ENCODE measurements at places on chromosomes 5 and 9. TPM values are rescaled to one million over a fixed set of nuclear protein-coding genes. Genes with fewer than 3 reads are reported as not detected.

FAM13B gene
- polyA plus RNA-seq, result 18.3 TPM

CEP72 gene
- 3.7 TPM for polyA plus RNA-seq

FOXD4L5 gene
- polyA plus RNA-seq, result not detected

FAM153A gene
- not detected for polyA plus RNA-seq

DOK3 gene
- not detected for polyA plus RNA-seq

BNC2 gene
- not detected for polyA plus RNA-seq

LCN12 gene
- not detected for polyA plus RNA-seq

WHRN gene
- polyA plus RNA-seq, result 1.5 TPM

EIF4E1B gene
- not detected for polyA plus RNA-seq

CDX1 gene
- polyA plus RNA-seq, result not detected

QRFP gene
- not detected for polyA plus RNA-seq

SLC1A3 gene
- polyA plus RNA-seq, result not detected

SMIM33 gene
- 0.72 TPM for polyA plus RNA-seq

TMC1 gene
- polyA plus RNA-seq, result not detected

TNPO1 gene
- polyA plus RNA-seq, result 38.5 TPM

SPIN1 gene
- 15.9 TPM for polyA plus RNA-seq

TMEM252 gene
- not detected for polyA plus RNA-seq

PLEKHG4B gene
- not detected for polyA plus RNA-seq

TMEM174 gene
- not detected for polyA plus RNA-seq

IRX2 gene
- not detected for polyA plus RNA-seq

SPINK4 gene
- not detected for polyA plus RNA-seq

FGF18 gene
- not detected for polyA plus RNA-seq

IL5 gene
- polyA plus RNA-seq, result not detected

CIZ1 gene
- 7.8 TPM for polyA plus RNA-seq

PCDHGA8 gene
- polyA plus RNA-seq, result not detected

NOXA1 gene
- polyA plus RNA-seq, result 3.3 TPM

N4BP3 gene
- polyA plus RNA-seq, result 0.07 TPM

PSAT1 gene
- polyA plus RNA-seq, result 25.6 TPM

GPX8 gene
- polyA plus RNA-seq, result not detected

PCDHGB1 gene
- not detected for polyA plus RNA-seq

PLPP7 gene
- not detected for polyA plus RNA-seq

SOHLH1 gene
- polyA plus RNA-seq, result not detected

SHB gene
- polyA plus RNA-seq, result not detected

FOXD1 gene
- polyA plus RNA-seq, result not detected

RECK gene
- polyA plus RNA-seq, result 11.4 TPM

ADGRV1 gene
- polyA plus RNA-seq, result not detected

DNAJB5 gene
- 0.42 TPM for polyA plus RNA-seq

ADAMTS12 gene
- not detected for polyA plus RNA-seq

GFI1B gene
- polyA plus RNA-seq, result 0.05 TPM

ZNF454 gene
- not detected for polyA plus RNA-seq

SLC25A2 gene
- polyA plus RNA-seq, result not detected

GABRA6 gene
- not detected for polyA plus RNA-seq

BSPRY gene
- 0.39 TPM for polyA plus RNA-seq

SOX30 gene
- polyA plus RNA-seq, result 0.50 TPM

OR2V1 gene
- polyA plus RNA-seq, result not detected

SPINK13 gene
- not detected for polyA plus RNA-seq

PCDHA9 gene
- polyA plus RNA-seq, result not detected

DPYSL3 gene
- not detected for polyA plus RNA-seq

RMRP gene
- not detected for polyA plus RNA-seq

CAPSL gene
- not detected for polyA plus RNA-seq

ARRDC3 gene
- 111 TPM for polyA plus RNA-seq

CEL gene
- not detected for polyA plus RNA-seq

IL13 gene
- not detected for polyA plus RNA-seq
